ENCODE measurements at places on chromosomes 13 and 19.

GRCh38 chr13:77832339-77833100 is 86.1 kb downstream of the EDNRB start:
- DNase-seq = no peak

DNA sequence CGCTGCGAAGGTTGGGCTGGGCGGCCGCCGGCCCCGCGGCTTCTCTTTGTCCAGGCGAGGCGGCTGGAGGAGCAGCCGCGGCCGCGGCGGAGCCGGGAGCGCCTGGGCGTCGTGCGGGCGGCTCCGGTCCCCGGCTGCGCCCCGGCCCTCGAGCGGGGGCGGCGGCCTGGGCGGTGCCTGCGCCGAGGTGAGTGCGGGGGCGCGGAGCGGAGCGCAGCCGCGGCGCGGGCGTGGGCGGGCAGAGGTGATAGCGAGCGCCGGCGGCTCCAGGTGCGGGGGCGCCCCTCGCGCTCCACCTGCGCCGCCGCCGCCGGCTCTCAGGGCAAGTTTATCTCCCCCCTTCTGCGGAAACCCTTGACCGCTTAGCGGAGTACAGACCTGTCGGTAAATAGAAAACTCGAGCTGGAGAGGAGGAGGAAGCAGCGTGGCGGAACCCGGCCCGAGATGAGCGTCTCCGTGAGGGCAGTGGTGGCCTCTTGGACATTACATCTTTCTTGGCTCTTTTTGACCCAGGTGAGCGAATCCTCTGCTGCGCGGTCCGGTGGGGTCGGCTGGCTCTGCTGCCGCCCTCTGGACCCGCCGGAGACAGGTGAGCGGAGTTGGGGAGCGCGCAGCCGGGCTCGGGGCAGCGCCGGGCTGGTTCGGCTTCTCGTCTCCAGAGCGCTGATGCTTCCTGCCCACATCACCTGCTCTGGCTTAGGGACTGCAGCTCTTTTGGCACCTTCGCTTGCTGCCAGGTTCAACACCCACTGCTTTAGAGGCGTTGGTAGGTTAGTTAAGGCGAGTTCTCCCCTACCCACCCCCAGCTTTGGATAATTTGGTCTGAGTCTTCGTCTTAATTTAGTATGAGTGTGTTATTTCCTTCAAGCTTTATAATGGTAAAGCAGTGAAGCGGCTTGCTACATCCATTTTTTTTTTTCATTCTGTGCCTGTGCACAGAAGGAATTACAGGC is at the start of gene MTUS2:
TSS of gene MTUS2 (plus strand) at position 241 of the 953 bp plus-strand sequence.
- DNase-seq = no peak

DNA sequence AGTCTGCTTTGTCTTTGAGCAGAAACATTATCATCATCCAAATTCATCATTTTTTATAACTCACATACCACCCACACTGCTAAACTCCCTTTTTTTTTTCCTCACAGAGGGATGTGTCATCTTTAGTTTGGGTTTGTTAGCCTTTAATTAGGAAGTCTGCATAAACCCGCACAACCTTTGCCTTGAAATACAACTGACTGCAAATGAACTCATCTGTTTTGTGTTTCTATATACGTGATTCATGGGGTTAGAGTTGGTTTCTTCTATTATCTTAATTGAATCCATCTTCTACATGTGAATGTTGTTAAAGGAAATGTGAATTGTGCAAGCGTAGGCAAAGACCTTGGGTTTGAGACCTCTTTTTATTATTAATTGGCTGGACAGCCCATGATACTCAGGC is 102.7 kb downstream of the SLAIN1 start:
- DNase-seq = no peak

GRCh38 chr19:29673451-29674371 is 8.4 kb downstream of the PLEKHF1 start:
- no peak for DNase-seq

GRCh38 chr19:498511-498891 is 2.2 kb downstream of the MADCAM1 start:
- no peak for DNase-seq

DNA sequence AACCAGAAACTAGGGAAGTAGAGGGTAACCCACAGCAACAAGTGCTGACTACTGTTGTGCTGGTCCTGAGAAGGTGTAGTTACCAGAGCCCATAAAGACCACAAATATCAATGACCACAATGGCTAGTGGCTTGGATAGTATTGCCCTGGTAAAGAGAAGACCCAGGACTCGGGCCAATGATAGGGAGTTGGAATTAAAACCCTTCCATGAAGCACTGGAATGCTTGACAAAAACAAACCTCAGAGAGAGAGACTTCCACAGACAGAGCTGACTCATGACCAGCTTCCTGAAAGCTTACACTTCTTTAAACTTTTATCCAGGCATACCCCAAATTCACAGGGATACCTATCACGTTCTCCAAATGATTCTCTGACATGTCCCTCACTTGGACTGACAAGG is 60.5 kb downstream of the WDR87 start:
- DNase-seq = no peak

GRCh38 chr19:570937-571565 is 1.3 kb upstream of the BSG start:
- DNase-seq = no peak

DNA sequence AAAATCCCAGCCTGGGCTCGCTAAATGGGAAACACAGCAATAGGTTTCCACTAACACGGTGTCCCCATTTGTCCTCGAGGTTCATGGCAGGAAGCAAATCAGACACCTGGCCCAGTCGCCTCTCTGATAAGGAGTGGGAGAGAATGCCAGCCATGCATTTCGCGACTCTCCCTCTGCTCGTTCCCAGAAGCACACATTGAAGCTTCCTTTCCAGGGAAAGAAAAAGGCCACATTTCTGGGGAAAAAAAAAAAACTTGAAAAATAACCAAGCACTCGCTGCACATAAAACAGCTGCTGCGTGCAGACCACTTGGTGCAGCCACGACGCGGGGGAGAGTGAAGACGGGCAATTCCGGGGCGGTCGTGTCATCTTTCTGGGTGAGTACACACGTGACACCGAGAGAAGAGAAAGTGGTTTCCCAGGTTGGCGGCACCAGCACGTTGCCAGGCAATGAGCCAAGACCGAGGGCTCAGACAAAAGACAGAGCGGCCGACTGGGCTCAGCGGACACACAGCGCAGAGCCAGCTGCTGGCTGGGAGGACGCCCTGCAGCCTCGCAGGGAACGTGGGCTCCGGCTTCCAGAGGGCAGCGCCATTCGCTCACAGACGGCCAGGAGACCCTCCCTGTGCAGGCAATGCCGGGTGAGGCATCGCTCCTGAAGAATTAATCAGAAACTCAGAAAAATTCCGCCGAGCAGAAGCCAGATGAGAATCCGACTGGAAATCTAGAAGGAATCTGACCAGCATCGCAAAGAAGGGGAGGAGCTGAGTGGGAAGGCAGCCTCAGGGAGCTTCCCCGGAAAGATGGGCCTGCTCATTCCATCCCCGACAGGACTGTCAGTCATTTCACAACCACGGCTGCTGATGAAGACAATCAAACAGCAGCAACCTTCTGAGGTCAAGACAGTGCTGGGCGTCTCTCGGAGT is 83.2 kb upstream of the IRS2 start:
- peak; percentile 72 for DNase-seq

DNA sequence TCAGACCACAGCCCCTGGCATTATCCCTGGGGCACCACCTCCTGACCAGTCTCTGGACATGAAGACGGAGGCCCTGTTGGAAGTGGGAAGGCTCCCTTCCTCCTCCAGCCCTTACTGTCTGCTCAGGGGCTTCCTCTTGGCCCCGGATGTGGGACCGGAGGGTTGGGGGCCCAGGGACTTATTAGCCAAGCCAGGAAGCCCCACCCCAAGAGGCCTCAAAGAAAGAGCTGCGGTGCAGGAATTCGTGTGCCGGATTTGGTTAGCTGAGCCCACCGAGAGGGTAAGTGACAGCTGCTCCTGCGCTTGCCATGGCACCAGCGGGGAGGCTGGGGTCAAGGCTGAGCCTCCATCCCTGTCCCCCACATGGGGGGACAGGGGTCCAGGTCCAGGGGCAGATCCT is at the start of gene RETN:
TSS of gene RETN (plus strand) at position 208 of the 400 bp plus-strand sequence. CDS start 278 bp downstream, outside the sequence.
- DNase-seq = no peak

DNA sequence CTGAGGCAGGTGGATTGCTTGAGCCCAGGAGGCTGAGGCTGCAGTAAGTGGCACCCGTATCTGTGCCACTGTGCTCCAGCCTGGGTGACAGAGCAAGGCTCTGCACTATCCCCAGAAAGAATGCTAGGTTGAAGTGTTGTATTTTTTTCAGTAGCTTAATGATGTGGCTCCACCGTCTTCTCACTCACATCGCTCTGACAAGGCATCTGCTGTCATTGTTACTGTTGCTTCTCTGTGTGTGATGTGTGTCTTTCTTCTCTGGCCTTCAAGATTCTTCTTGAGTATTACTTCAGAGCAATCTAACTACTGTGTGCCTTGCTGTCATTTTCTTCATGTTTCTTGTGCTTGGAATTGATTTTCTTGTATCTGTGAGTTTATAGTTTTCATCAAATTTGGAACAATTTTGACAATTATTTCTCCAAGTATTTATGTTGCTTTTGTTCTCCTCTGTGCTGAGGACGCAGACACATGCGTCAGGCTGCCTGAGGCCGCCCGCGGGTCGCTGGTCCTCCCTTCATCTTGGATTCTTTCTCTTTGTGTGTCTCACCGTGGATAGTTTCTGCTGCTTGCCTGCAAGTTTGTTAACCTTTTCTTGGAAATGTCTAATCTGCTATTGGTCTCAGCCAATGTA is 10.8 kb downstream of the ADPRHL1 start:
- DNase-seq = no peak

DNA sequence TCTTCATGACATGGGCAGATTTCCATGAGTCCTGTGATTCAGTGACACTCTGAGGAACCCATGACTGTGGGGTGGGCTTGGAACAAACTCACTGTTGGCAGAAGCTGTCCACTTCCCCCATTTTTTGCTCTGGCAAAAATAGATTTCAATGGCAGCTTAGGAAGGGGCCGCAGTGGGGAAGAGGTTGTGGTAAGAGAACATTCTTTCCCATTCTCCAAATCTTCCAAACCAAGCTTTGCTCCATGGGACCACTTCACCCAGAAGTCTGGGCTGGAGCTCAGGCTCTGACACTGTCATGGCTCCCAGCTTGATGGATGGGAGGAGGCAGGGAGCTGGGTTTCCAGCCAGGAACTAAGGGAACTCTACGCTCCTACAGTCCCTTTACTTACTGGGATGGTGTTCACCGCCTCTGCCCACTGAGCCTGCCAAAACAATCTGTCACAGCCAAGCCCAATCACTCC is 24.9 kb upstream of the MEDAG start:
- DNase-seq = no peak

All from NCI-H1436 treated with DMSO at 0.1 percent for 48 hours (cell line).